ENCODE measurements at places on chromosomes 16 and 17.

- no peak for DNase-seq
These were observed 260.0 kb downstream of the PHKB start for GRCh38 chr16:47721006-47721637.

- DNase-seq = no peak
These were observed 6.7 kb downstream of the BAHCC1 start for GRCh38 chr17:81401723-81402529.

DNA sequence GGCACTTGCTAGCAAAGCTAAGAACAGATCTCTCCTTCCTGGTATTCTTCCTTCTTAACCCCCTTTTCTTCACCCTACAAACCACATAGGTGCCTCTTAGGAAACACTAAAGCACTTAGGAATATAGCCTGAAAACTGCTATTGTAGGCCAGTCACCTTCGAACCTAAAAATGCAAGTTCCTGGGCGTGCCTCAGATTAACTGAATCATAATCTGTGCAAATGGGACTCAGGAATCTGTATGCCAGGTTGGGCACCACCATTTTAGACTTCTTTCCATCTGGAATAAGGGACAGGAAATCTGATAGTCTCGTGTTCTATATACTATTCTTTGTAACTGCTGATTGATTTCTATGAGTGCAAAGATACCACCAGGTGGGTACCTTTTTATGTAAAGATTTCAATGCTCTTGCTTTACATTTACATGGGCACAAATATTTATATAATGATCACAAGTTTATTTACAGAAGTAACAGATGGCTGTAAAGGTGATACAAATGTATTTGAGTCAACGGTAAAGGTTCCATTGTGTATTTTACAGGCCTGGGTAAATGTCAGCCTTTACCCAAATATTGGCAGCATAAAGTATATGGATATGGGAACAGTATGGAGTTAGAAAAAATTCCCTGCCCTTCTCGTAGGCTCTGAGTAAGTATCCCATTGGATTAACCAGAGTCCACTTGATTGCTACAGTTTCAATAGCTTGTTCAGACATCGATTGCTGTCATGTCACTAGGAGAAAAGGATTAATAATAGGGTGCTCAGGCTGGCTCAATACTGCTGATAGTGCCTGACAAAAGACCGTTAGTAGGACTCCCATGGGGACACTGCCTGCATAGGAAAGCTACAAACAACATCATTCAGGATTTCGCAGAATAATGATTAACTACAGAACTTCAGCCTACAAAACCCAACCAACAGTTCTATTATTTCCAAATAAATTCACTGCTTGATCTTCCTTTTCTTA, 124.7 kb downstream of the SNX11 start:
- no peak for DNase-seq

DNA sequence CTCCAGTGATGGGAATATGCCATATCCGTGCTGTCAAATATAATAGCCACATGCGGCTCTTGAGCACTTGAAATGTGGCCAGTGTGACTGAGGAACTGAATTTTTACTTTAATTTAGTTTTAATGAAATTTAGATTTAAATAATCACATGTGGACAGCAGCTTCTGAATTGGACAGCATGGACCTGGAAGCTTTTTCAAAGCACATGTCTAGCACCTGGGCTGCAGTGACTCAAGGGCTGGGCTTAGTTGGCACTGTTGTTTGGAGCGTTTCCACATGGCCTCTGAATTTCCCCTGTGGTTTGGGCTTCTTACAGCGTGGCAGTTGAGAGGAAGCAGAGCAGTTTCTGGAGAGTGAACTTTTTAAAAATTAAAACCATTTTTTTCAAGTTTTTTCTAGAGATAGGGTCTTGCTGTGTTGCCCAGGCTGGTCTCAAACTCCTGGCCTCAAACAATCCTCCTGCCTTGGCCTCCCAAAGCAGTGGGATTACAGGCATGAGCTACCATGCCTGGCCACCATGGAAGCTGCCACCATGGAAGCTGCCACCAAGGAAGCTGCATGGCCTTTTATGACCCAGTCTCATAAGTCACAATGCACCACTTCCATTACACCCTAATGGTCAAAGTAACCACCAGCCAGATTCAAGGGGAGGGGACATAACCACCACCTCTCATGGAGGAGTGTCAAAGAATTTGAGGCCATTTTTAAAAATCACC, 6.7 kb upstream of the TOB1 start:
- no peak for DNase-seq

GRCh38 chr16:68374246-68374805, 63.5 kb downstream of the PRMT7 start:
- no peak for DNase-seq

GRCh38 chr17:75707079-75707571, 14.1 kb upstream of the ITGB4 start:
- DNase-seq = no peak

GRCh38 chr17:43832168-43832975, 574 bp downstream of the MPP3 start:
- no peak for DNase-seq

- no peak for DNase-seq
These were observed 23.0 kb downstream of the RARA start for GRCh38 chr17:40331743-40332641.

DNA sequence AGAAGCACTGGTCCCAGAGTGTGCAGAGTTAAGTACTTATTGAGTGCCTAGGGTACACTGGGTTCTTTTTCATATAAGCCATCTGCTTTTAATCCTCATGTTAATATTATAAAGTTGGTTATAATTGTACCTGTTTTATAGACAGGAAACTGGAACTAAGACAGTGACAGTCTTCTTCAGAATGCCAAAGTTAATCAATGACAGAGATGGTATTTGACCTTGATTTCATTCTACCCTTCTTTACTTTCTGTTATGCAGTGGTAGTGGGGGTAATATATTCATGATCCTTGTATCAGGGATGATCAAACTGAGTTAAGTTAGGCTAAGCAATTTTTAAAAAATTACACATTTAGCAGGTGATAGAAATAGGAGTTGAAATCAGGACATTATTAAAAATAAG, 108.6 kb upstream of the GOT2 start:
- no peak for DNase-seq

DNA sequence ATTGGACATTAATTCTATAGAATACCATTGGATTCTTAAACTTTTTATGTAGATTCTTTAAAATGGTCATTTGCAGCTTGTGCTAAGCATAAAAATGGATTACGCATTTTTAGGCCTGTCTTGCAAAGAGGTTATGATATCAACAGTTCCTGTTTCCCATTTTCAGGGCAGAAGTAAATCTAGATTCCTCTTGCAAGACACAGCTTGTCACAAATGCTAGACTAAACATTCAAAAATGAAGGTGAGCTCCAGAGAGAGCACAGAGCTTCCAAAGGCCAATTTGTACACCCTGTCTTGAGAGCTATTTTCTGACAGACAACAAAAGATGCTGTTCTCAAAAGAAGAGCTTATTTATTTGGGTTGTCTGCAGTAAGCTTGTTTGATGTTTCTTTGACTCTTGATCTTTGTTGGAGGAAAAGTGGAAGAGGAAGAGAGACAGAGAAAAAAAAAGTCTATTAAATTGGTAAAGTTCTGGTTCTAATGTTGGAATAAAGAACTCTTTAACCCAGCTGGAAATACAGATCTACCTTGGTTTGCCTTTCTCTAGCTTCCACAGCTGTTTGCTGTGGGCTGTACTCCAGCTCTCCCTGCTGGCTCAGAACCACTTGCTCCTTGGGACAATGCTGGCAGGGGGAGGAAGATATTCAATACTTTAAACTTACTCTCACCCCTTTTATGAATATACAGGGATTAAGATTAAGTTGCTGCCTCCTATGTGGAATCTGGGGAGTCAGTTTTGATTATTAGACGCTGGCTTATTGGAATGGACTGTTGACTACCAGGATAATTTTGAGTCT, 651.8 kb downstream of the CDH11 start:
- no peak for DNase-seq

- no peak for DNase-seq
These were observed 42.6 kb upstream of the RPL38 start for GRCh38 chr17:74160656-74161502.

- DNase-seq = no peak
These were observed 129.9 kb upstream of the RBL2 start for GRCh38 chr16:53304334-53304733.

- no peak for DNase-seq
These were observed 124.0 kb downstream of the HIC1 start for GRCh38 chr17:2178798-2179501.

GRCh38 chr17:38871247-38872015, 1.6 kb downstream of the LASP1 start:
- DNase-seq = peak; percentile 66

DNA sequence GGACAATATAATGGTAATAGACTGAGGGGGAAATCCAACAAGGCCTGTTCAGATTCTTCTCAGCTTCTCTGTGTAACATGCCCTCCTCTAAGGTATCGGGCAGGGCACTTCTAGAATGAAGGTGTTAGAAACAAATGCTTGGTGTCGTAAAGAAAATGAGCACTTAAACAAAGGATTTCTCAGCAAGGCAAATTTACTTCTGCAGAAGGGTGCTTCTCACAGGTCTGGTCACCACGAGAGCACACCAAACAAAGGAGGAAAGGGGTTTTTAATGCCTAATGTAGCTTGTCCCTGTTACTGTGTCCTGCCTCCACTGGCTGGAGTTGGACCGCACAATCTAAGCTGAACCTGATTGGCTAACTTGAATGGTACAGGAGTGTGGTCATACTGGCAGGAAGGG, 642.6 kb upstream of the CDH8 start:
- DNase-seq = no peak

DNA sequence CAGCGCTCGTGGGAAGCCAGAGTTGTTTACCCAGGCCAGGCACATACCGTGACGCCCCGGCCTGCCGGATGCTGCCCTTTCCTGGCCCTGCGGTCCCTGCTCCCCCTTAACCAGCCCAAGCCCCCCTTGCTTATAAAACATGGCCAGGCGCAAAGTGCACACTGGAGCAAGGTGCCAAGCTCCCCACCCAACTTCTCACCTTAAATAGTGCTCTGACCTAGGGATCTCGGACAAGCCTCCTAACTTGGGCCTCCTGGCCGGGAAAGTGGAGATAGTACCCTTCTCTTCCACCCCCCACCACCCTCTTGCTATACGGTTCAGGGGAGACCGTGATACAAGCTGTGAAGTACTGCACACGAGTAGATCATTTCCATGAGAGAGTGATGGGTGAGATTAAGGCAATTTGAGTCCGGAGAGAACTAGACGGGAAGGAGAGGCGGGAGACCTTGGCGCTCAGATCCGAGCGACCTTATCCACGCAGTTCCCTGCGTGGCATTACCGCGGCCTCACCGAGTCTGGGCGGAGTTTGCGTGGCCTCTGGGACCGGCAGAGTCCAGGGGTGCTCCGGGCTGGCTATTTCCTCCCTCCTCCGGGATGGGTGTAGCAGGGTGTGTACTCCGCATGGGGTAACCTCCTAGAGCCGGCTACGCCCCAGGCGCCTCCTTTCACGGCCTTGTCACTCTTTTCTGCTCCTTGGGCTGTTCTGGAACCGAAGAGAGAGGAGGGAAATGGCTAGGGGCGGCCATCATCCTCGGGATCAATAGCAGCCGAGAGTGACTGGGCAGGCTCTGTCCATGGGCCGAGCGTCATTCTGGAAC, 4.4 kb upstream of the LHX1 start:
- DNase-seq = no peak

GRCh38 chr17:4704991-4705390, 1.1 kb upstream of the PELP1 start:
- DNase-seq = no peak

DNA sequence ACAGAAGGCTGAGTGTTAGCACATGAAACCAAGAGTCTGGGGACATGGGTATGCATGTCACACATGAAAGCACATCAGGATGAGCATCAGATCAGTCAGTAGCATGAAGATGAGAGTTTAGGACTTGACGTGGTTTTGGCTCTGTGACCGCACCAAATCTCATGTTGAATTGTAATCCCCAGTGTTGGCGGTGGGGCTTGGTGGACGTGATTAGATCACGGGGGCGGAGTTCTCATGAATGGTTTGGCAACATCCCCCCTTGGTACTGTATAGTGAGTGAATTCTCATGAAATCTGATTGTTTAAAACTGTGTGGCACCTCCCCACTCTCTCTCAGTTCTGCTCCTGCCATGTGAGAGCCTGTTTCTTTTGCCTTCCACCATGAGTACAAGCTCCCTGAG, 46.4 kb downstream of the CNGB1 start:
- DNase-seq = no peak

DNA sequence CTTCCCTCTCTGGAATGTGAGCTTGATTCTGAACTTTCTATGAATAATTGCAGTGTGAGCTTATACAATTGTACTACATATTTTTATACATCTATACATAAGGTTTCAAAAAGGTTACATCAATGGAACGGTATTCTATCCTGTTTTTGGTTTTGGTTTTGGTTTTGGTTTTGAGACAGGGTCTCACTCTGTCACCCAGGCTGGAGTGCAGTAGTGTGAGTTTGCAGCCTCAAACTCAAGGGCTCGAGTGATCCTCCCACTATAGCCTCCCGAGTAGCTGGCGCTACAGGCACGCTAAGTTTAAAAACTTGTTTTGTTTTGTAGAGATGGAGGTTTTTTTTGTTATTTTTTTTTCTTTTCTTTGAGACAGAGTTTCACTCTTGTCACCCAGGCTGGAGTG, 1.1 kb downstream of the CTRB1 start:
- DNase-seq = no peak

GRCh38 chr17:20008242-20009051, 712 bp upstream of the SPECC1 start:
- DNase-seq = no peak

DNA sequence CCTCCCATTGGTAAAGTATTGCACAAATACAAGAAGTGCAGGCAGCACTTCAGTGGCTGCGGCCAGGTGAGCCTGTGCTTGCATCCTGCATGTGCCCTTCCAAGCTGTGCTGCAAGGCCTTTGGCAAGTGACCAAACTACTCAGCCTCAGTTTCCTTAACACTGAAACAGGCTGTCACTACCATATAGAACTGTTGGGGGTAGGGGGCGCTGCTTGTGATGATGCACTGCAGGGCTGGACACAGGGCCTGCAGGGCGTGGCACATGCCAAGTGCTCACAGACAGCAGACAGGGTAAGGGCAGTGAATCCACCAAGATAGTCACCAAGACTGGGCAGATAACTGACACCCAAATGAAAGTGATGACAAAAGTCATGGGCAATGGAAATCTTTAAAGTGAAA, 65.6 kb upstream of the SREBF1 start:
- DNase-seq = no peak
